ENCODE measurements at places on chromosomes 6 and 20. TPM values are rescaled to one million over a fixed set of nuclear protein-coding genes. Genes with fewer than 3 reads are reported as not detected.

GRCh38 chr20:34968042-34968775 is 12.5 kb downstream of the MYH7B start:
- no peak for DNase-seq

GRCh38 chr6:3210024-3210610 is 17.3 kb downstream of the TUBB2B start:
- DNase-seq, result no peak

GRCh38 chr6:109117346-109118035 is 22.2 kb downstream of the CEP57L1 start:
- no peak for DNase-seq

- DNase-seq, result no peak
Measured at GRCh38 chr6:32176476-32177182, 745 bp upstream of the AGPAT1 start.

DNA sequence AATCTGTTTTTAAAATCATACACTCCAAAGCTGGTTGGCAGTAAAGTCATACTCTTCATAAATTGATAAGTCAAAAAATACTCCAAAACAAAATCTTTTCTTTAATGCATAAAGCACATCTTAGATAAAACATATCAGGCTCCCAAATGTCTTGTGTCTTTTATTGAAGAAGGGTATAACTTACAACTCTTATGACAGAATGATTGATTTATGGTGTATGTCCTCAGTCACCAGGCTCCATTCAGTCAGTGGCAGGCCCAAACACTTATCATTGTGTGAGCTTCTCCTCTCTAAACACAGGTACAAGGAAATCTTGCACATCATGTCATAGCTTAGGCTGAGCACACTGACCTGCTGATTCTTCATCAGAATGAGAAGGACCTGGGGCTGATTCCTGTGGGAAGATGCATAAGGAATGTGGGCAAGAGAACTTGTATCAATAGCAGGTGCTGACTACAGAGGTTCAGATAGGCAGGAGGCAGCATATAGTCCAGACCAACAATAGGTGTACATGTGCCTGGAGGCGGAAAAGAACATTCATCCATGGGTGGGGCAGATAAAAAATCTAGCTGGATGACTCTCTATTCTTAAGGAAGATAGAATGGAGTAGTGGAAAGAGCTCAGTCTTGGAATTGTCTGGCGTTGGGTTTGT is 1.9 kb downstream of the CALHM5 start:
- no peak for DNase-seq

DNA sequence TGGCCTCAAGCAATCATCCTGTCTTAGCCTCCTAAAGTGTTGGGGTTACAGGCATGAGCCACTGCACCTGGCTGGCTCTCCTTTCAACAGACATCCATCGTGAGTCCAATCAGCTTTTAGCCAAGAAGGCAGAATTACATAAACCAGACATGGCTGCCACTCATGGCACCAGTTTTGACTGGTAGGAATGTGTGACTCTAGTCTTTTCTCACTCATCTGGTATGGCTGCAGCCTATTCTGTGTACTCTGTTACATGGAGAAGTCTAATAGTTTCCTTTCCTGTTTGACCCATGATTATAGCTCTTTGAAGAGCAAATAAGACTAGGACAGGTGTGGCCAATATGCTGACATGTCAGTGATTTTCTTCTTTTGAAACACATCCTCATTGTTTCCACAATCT is 27.0 kb upstream of the RNF144B start:
- DNase-seq, result no peak

GRCh38 chr20:57650266-57650665 is 30.0 kb upstream of the ZBP1 start:
- no peak for DNase-seq

DNA sequence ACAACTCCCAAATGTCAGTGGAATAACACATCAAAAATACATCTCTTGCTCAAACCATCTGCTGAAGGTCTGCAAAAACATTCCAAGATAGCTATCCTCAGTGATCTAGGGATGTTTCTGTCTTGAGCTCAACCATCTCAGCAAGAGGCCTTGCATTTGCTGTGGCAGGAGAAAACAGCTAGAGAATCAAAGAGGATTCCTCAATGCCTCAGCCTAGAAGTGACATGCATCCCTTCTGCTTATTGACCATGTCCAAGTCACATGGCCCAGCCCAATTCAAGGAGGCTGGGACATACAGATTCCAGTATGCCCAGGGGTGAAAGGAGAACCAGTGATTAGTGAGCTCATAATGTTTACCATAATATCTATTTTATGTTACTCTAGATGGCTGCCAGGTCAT is 269.5 kb downstream of the PLCB1 start:
- DNase-seq, result no peak

- DNase-seq, result no peak
Measured at GRCh38 chr6:8958894-8959511, 523.7 kb upstream of the SLC35B3 start.

The TPD52L1 gene
- 38.1 TPM for total RNA-seq

DNA sequence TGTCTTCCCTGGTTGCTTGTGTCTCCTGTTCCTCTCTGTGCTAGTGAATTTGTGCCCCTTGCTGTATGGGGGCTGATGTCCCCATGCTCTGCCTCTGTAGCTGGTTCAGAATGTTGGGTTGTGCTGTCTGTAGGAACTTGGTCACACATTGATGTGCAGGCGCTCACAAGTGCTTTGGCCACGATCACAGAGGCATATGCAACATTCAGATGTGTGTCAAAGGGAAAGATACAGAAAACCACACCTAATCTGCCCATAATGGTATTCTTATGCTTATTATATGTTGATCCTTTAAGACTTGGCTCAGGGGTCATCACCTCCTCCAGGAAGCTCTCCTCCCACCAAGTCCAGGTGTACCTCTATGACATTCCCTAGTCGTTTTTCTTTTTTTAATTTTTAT is 17.1 kb upstream of the DHX35 start:
- no peak for DNase-seq

GRCh38 chr6:113385020-113385431 is 472.1 kb upstream of the MARCKS start:
- no peak for DNase-seq

DNA sequence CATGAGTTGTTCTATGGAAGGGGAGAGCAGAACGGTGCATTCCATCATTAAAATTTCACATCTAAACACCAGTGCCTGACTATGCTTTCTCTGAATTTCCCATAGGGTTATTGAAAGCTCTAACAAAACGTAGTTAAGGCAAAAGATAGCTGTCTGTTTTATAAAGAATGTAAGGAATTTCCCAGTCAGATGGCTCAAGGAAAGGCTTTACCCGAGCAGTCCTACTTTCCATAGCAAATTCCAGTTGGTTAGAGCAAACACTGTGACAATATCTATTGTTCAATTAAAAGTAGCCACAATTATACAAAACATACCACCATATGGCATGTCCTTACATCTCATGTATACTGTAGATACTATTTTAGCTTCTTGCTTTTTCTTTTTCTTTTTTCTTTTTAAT is 1059.5 kb upstream of the FLRT3 start:
- DNase-seq, result no peak

- DNase-seq, result no peak
Measured at GRCh38 chr20:6081236-6081635, 27.4 kb upstream of the LRRN4 start.

DNA sequence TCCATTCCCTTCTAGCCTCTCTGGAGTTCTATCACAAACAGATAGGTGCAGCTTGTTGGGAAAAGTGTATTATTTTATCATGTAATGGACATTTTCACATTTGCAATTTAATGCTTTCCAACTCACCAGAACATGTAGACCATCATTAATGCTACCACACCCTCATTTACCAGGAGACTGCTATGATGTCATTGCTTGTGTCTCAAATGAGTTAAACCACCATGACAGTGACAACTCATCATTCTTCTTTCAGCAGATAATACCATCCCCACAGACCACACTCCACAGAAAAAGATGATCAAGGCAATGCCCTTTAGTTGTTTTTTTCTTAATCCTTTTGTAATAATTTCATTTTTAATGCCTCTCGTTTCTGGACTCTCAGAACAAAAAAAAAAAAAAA is 168.7 kb downstream of the AIG1 start:
- no peak for DNase-seq

The OTOR gene
- not detected for total RNA-seq

DNA sequence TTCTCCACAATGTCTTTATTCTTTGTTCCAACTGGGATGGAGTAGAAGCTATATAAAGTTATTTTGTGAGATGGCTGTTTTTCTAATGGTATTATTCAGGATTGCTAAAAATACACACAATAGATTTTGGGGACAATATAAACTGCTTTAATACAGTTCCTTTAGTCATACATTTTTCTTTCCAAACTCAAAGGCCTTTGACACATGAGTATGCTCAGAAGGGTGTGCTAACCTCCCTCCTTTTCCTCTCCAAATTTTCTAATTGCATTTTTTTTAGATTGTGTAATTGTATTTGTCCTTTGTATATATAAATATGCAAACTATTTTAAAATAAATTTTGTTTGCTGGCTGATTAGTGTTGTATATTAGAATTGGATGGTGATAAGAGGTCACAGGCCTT is 119.6 kb upstream of the FOXO3 start:
- DNase-seq, result no peak

GRCh38 chr6:91241946-91242613 is 655.2 kb upstream of the MAP3K7 start:
- DNase-seq, result no peak

GRCh38 chr6:113403966-113404595 is 453.1 kb upstream of the MARCKS start:
- no peak for DNase-seq

DNA sequence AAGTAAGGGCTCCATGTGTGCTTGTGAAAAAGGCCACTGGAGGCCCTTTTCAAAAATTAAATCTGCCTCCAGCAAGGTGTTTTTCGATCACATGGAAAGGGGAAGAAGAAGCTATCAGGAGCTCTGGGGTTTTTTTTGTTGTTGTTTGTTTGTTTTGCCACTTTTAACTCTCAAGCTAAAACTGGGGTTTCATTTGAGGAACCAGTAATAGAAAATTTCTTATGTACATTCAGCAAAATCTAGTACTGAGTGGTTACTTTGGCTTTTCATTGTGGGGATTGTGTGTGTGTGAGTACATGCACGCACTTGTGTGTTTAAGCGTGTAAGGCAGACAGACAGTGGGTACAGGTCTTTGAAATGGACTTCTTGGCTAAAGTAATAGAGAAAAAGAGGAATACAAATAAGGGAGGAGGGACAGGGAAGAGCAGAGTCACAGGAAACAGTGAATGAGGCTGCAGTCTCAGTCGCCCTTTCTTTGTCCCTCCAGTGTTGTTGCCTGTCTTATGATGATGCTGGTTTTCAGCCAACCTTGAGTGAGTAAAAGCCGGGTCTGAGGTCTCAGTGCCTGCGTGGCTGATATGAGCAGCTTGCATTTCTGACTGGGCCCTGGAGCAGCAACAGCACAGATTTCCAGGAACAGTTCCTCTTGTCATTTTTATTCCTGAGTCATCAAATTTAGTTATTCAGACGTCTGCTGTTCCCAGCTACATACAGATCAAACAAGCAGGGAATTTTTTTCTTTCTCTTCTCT is 26.2 kb downstream of the SLC16A10 start:
- DNase-seq, result no peak

GRCh38 chr6:103895136-103895535 is 964.6 kb downstream of the HACE1 start:
- DNase-seq, result no peak

GRCh38 chr20:24742436-24742835 is 206.6 kb upstream of the CST7 start:
- peak; percentile 10 for DNase-seq

DNA sequence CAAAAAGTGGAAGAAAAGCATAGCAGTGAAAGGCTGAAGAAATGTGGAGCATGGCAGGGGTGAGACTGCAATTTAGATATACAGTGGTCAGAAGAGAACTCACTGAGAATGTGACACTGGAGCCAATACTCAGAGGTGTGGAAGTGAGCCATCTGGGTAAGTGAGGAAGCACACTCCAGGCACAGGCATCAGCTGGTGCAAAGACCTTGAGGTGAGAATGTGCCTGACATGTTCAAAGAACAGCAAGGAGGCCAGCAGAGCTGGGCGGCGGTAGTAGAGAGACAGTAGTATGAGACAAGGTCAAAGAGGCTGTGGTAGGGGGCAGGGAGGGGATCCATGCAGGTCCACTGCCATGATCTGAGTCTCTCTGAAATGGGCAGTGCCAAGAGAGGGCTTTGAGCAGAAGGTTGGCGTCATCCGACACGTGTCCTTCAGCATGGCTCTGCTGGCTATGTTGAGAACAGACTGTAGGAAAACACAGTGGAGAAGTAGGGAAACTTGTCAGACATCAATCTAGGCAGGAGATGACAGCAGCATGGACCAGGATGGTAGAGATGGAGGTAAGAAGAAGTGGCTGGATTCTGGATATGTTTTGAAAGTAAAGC is 84.4 kb downstream of the PLCG1 start:
- DNase-seq, result no peak

The FAM217A gene
- not detected for total RNA-seq

DNA sequence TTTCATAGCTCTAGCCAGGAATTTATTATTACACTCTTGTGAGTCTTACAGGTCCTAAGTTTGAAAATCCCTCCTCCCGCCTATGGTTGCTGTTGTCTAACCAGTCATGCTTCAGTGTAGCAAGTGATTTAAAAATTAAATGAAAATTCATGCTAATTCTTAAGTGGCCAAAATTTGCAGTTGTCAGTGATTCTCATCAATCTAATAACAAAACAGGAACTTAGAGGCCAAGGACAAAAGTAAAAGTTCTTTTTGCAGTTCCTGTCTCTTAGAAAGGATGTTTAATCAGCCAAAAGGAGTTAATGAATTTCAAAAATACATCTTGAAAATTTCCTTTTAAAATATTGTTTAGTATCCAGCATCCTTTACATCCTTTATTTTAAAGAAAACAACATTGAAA is 36.3 kb downstream of the VTA1 start:
- no peak for DNase-seq

GRCh38 chr6:166259296-166259977 is 48.8 kb downstream of the PRR18 start:
- DNase-seq, result no peak

GRCh38 chr6:77686931-77687330 is 34.1 kb downstream of the MEI4 start:
- no peak for DNase-seq

The TRIM10 gene
- total RNA-seq, result 0.62 TPM

- DNase-seq, result no peak
Measured at GRCh38 chr6:48826901-48827701, 636.0 kb downstream of the MMUT start.

GRCh38 chr20:36030149-36030548 is 61.8 kb downstream of the CNBD2 start:
- peak; percentile 69 for DNase-seq

The RPS6KA2 gene
- total RNA-seq, result 69.9 TPM

- DNase-seq, result no peak
Measured at GRCh38 chr6:33118525-33119123, 42.8 kb downstream of the HLA-DPB1 start.
